Colonic mucosa (tissue), 4 donors: ENCODE measurements at places on chromosomes 13 and 19. TPM values are rescaled to one million over a fixed set of nuclear protein-coding genes. Genes with fewer than 3 reads are reported as not detected.

SLC5A5 gene
- total RNA-seq = not detected

ICAM4 gene
- 0.19 TPM for total RNA-seq

MLLT1 gene
- 26.4 TPM for total RNA-seq

GARIN5A gene
- total RNA-seq = 4.4 TPM

PSG7 gene
- not detected for total RNA-seq

NUMBL gene
- 12.8 TPM for total RNA-seq

PGLYRP2 gene
- total RNA-seq = not detected

SHISA7 gene
- total RNA-seq = not detected

RASIP1 gene
- 2.2 TPM for total RNA-seq

GRK1 gene
- not detected for total RNA-seq

RRAS gene
- total RNA-seq = 45.7 TPM

OVOL3 gene
- not detected for total RNA-seq

B3GNT3 gene
- 108 TPM for total RNA-seq

POLD1 gene
- 76.3 TPM for total RNA-seq

TRPC4 gene
- total RNA-seq = 0.66 TPM

TPTE2 gene
- total RNA-seq = not detected

GNA15 gene
- 6.6 TPM for total RNA-seq

BORCS8 gene
- 27.8 TPM for total RNA-seq

MED29 gene
- total RNA-seq = 22.8 TPM

LHB gene
- total RNA-seq = not detected

PDE4C gene
- 2.1 TPM for total RNA-seq

FCGBP gene
- total RNA-seq = 2,896 TPM

CYP4F8 gene
- not detected for total RNA-seq

TMEM238 gene
- total RNA-seq = 78.1 TPM

PSG6 gene
- total RNA-seq = not detected

MUC16 gene
- total RNA-seq = not detected

GRIN2D gene
- total RNA-seq = 0.35 TPM

ZNF813 gene
- 4.9 TPM for total RNA-seq

CNMD gene
- 0.30 TPM for total RNA-seq

DENND1C gene
- 2.5 TPM for total RNA-seq

GET3 gene
- total RNA-seq = 77.2 TPM

NLRP5 gene
- total RNA-seq = not detected

CEACAM8 gene
- 0.85 TPM for total RNA-seq
